ENCODE measurements at places on chromosomes 6 and 20.

GRCh38 chr20:7994809-7995208, 24.8 kb downstream of the TMX4 start:
- no peak for DNase-seq

DNA sequence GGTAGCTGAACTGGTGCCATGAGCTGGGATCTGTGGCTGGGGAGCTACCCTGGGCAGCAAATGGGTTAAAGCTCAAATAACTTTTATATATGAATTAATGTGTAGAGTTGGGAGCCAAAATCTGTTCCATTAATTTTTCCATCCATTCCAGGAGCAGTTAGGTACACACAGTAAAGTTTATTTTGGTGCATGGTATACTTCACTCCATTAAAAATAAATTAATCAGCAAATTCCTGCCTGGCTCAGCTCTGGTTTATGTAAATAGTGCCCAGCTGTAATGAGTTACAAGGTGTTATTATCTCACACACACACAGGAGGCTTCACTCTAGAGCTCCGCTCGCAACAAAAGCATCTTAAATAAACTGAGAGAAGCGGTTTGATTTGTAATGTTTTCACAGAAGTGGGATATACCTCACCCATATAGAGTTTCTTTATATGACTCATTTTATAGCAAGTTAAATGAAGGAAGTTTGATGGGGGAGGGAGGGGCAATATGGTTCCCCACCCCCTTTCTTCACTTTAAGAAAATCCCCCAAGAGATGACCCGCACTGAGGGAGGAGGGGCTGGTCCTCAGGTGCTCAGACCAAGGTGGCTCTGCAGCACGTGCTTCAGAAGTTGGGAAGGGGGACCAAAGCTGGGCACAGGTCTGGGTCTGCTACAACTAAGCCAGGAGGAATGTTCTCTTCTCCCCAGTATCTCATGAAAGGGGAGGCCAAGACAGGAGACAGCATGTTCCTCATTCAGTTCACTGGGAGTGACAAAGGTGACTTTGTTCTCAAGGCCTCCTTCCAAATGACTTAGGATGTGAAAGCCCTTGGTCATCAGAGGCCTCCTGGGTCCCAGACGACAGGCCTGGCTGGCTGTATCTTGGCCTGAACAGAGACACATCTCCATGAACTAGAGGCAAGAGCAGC, 10.5 kb upstream of the FAM83C start:
- no peak for DNase-seq

GRCh38 chr20:62723351-62723750, 14.7 kb downstream of the NTSR1 start:
- DNase-seq = no peak

- DNase-seq = no peak
Observed at GRCh38 chr20:23640018-23640601, 2.4 kb upstream of the CST3 start.

GRCh38 chr6:44264154-44265006, 971 bp downstream of the NFKBIE start:
- no peak for DNase-seq

DNA sequence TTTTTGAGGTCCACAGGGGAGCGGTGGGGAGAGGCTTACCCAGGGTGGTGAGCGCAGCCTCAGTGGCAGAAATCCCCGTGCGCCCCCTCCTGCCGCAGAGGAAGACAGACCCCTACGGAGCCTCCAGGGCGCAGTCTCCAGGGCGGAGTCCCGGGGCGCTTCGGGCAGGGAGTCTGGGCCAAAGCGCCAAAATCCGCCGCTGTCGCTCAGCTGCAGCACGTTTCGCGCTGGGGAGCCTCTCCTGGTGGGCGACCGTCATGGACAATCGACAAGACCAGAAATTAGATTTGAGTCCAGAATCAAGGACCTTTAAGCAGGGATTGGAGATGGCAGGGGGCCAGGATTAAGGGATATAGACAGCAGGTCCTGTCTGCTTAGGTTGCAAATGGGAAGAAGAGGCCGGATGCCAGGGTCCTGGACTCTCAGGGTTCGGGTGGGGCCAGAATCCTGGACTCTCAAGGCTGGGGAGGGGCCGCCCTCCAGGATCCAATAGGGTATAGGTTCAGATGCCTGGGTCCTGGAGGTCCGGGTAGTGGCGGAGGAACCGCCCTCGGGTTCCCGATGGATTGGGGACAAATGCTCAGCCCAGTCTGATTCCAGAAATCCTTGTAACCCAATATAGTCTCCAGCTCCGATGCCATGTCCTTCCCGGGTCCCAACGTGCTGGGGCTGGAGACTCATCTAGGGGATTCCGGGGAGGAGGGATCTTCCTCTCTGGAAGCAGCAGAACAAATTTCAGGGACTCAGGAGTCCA, 7.9 kb upstream of the HLA-E start:
- no peak for DNase-seq

GRCh38 chr6:42393339-42393738, 58.4 kb downstream of the TRERF1 start:
- DNase-seq = no peak

DNA sequence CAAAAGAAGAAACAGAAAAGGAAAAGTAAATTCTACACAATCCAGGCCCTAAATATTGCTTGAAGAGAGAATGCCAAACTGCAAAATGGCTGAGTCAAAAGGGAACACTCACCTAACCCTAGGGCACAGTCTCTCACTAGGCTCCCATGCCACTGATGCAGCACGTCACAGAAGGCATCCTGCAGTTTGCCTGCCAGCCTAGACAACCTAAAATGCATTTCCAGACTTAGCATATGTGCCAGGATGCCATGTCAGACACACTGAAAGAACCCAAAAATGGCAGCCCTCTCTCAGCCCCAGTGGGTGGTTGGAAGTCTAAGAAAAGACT, 10.6 kb upstream of the SIRPD start:
- no peak for DNase-seq

GRCh38 chr6:53390010-53390409, 41.3 kb upstream of the ELOVL5 start:
- DNase-seq = no peak

DNA sequence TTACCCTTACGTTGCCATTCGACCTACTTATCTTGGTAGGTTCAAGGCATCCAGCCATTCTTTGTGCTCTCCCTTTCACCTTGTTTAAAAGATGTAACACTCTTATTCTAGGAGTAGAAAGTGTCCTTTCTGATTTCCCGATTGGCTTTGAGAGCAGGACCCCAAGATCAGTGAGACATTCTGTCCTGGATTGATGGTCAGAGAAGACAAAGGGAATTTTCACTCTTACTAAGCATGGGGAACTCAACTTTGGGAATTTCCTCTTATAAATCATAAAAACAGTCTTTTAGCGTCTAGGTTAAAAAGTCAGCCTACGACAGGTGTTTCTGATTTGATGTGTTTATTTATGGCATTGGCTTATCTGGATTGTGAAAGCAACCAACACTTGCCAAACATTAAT, 2.8 kb upstream of the AARS2 start:
- no peak for DNase-seq

DNA sequence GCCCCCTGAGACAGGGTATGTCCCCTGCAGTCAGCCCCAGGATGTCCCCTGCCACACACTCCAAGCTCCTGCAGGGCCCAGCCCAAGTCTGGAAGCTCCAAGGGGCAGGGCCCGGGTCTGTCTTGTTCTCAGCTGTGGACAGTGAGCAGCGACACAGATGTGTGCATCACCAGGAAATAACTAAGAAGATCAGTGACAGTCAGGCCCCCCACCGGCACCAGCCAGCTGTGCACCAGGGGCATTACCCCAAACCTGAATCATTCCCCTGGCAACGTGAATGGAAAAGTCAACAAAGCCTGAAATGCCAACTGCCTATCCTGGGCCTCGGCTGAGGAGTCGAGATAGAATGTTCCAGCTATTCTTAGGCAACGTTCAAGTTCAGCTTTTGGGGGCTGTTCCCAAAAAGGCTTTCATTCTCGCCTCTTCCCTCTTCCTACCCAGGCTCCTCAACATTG, 105.0 kb downstream of the PREX1 start:
- DNase-seq = no peak

DNA sequence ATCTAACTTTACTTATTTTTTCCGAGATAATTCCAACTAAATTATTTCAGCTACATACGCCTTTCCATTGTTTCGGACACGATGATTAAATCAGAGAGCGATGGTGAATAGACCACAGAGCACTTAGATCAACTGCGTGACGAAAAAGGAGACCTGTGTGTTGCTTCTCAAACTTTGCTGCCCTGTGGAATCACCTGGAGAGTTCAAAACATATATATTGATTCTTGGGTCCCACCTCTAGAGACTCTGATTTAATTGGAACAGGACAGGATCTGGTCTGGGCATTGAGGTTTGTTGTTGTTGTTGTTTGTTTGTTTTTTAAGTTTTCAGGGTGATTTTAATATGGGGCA, 401 bp upstream of the TNFRSF21 start:
- no peak for DNase-seq

DNA sequence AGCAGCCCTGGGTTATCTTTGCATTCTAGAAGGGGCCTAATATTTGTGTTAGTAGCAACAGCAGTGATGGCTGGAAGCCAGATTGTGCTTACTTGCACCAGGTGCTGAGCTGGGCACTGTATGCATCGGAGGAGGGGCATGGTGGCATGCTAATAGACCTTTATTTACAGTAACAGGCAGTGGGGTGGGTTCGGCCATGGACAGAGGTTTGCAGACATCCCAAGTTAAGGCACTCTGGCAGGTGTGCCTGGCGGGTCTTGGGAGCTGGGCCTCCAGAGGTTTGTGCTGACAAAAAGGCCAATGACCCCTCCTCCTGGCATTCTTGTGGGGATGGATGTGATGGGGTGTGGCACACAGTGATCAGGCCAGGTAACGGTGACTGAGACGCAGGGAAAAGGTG, 39.0 kb upstream of the CD93 start:
- no peak for DNase-seq

GRCh38 chr6:5855787-5856470, 150.8 kb downstream of the NRN1 start:
- DNase-seq = no peak

DNA sequence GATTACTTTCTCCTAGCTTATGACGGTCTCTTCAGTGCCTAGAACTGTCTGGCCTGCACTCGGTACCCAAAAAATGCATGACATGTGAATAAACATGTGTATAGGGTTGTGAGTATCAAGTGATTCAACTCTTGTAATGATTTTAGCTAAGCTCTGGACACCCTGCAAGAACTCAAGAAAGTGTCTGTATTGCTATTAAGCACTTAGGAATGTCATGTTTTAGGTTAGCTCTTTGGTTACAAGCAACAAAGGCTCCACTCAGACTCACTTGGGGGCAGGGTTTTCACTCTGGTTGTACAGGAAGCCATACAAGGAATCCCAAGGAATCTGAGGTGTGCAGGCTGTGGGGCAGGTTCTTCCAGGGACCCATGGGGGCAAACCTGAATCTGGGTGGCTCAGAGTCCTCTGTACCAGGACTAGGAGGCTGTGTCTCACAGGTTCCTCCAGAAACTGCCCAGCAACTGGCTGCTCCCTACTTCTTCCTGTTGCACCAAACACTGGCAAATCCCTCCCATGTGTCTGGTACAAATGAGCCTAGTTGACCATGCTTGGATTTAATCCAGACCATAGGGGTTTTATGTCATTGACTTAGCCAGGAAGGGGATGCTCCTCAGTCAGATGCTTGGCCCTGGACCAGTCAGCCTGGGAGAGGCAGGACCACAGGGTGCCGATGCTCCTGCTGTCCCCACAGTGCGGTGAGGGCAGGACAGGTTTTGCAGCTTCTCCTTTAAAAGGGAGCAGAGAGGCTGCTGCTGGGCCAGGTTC, 77.9 kb upstream of the CDH4 start:
- no peak for DNase-seq

DNA sequence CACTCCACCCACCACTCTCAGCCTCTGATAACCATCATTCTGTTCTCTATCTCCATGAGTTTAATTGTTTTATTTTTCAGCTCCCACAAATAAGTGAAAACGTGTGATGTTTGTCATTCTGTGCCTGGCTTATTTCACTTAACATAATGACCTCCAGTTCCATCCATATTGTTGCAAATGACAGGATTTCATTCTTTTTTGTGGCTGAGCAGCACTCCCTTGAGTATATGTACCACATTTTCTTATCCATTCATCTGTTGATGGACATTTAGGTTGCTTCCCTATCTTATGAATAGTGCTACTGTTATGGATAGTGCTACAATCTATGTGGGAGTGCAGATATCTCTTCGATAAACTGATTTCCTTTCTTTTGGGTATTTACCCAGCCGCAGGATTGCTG, 103.3 kb upstream of the PDE7B start:
- no peak for DNase-seq

Data from cardiac muscle cell (in vitro differentiated cells and primary cell).